Activated CD4-positive, alpha-beta T cell treated with anti-CD3 and anti-CD28 coated beads, Interleukin-2, amount 10 ng/mL, durations not matched to agents 7 days and 5 days (primary cell): ENCODE measurements at places on chromosomes 1 and 21.

DNA sequence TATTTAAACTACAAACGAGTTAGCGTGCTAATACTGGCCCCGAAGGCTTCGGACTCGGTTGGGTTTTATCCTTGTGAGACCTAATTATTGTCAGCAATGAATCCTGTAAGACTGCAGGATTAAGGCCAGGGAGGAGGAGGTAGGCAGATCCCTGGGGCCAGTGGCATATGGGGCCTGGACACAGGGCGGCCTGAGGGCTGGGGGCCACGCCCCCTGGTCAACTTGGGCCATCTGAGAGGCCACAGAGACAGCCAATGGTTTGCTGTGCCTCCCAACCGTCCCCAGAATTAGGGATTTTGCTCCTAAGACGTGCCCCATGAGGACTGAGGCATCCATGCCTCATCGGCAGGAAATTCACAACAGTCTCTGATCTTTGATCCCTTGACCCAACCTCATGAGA is 31.1 kb upstream of the DISP3 start:
- no peak for DNase-seq

DNA sequence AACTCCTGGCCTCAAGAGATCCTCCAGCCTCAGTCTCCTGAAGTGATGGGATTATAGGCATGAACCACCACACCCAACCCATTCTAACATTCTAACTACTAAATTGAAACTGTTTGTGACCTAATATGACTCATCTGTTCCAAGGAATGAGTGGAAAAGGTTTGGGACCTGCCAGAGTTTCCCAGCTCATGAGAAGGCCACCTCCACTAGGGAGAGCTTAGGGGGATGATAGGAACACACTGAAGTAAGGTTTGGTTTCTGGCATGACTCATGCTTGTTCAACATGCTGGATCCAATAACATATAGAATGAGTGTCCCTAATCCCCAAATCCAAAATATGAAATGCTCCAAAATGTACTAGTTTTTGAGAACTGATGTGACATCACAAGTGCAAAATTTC is 18.9 kb upstream of the SCAF4 start:
- no peak for DNase-seq

- no peak for DNase-seq
Observed at GRCh38 chr1:151314137-151314875, 12.9 kb downstream of the PI4KB start.

GRCh38 chr1:209030454-209031167 is 552.9 kb upstream of the CAMK1G start:
- no peak for DNase-seq

DNA sequence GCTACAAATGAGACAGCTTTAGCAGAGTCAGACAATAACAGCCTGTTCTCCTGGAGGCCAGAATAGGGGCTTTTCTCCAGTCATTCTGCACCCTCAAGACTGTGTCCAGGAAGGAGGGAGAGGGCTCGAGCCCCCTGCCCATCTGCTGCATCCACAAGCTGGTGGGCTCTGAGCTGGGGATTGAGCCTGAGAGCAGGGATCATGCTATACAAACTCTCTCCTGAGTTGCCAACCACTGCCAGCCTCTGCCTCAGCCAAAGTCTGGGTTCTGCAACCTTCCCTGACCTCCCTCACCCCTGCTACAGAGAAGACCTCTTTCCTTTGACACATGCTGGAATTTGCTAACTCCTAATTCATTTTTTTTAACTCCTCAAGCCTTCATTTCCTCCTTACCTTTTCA is 14.8 kb upstream of the PPM1J start:
- DNase-seq: no peak

GRCh38 chr1:62457955-62458354 is 21.1 kb downstream of the USP1 start:
- DNase-seq: no peak

- no peak for DNase-seq
Observed at GRCh38 chr1:177589166-177589565, 380.7 kb downstream of the SEC16B start.

DNA sequence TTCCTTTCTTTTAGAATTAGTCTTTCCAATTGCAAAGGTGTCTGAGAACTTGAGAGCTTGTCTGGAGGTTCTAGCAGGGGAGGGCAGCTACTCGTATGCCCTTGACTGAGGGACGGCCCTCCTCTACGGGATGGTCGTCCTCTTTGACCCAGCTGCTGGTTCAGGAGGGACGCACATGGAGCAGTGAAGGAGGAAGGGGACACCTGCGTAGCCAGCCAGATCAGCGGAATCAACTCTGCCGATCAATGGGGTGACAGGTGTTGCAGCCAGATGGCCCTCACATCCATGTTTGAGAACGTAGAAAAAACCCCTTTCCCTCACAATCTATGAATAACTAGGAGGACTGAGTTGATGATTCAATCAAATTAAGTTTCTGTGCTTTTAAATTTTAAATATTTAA is 15.7 kb upstream of the A3GALT2 start:
- no peak for DNase-seq
